Heart right ventricle (tissue), 16 donors: ENCODE measurements at places on chromosomes 2 and 18. TPM values are rescaled to one million over a fixed set of nuclear protein-coding genes. Genes with fewer than 3 reads are reported as not detected.
A peak's percentile ranks its signal among the peaks of the same experiment; 100 is the strongest.

- H3K4me1 ChIP-seq = no peaks in the 10 kb centered on the region
- H3K36me3 ChIP-seq = no peaks in the 10 kb centered on the region
- DNase-seq = no peak
- no peaks in the 10 kb centered on the region for H3K27me3 ChIP-seq
- H3K27ac ChIP-seq = no peak overlapping the region
Observed at GRCh38 chr2:34980689-34981088, 1374.9 kb upstream of the CRIM1 start.

The CAPN14 gene
- total RNA-seq = 0.28 TPM

DNA sequence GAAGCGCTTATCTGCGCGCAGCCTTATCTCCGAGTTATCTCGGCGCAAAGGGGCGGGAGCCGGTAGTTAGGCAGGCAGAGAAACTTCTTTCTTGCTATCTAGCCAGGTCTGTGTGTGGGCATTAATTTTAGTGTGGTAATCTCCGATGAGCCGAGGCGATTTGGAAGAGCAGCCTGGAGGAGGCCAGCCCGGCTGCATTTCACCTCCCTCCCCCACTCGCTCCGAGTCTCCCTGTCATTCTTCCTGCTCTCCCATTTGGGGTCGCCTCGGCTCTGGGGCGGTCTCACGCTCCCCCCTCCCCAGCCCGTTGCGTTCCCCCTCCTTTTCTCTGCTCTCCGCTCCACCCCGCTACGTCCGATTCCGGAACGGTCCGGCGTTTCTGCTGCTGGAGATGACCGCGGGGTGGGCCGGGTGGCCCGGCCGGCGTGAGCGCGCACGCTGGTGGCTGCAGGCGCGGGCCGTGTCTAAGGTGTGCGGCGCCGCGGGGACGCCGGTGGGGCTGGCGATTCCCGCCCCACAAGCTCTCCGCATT is 566 bp downstream of the GATA6 start:
- DNase-seq = peak; percentile 52
- H3K27me3 ChIP-seq = peaks cover 16% of the 10 kb centered on the region
- H3K4me3 ChIP-seq = peak overlapping the region; percentile 97
- H3K4me1 ChIP-seq = peaks cover 15% of the 10 kb centered on the region

The FLACC1 gene
- 6.5 TPM for total RNA-seq
